ENCODE measurements at places on chromosomes 6 and 20. TPM values are rescaled to one million over a fixed set of nuclear protein-coding genes. Genes with fewer than 3 reads are reported as not detected.

DNA sequence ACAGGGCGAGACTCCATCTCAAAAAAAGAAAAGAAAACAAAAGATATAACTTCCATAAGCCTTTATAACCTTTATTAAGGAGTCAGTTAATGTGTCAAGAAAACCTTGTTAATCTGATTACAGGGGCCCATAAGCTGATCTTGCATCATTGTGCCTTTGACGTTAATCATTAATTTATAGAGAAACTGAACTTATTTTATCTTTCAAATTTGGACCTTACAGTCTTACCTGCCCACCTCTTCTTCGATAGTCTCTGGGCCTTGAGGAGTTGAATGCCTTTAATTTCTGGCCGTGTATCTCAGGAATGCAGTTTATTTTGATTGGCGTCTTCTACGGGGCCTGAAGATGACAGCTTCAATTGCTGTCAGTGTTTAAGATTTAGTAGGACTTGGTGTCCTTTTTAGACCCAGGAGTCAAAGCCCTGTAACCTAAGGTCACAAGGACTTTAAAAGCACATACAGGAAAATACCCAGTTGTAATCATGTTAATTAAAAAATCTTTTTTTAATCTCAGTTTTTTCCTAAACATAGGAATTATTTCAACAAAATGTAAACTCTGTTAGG lies 5.8 kb downstream of the ACOT13 start:
- DNase-seq: no peak

GRCh38 chr6:144334150-144334708 lies 49.1 kb downstream of the UTRN start:
- DNase-seq: peak; percentile 82

The SAMD3 gene
- total RNA-seq: 68.2 TPM

GRCh38 chr6:140485740-140486449 lies 1111.4 kb upstream of the CITED2 start:
- DNase-seq: no peak

GRCh38 chr20:50967586-50967985 lies 9.0 kb downstream of the MOCS3 start:
- no peak for DNase-seq

Measured in T-cell (primary cell).